ENCODE measurements at places on chromosomes 1 and 21. TPM values are rescaled to one million over a fixed set of nuclear protein-coding genes. Genes with fewer than 3 reads are reported as not detected.
A peak's percentile ranks its signal among the peaks of the same experiment; 100 is the strongest.

DNA sequence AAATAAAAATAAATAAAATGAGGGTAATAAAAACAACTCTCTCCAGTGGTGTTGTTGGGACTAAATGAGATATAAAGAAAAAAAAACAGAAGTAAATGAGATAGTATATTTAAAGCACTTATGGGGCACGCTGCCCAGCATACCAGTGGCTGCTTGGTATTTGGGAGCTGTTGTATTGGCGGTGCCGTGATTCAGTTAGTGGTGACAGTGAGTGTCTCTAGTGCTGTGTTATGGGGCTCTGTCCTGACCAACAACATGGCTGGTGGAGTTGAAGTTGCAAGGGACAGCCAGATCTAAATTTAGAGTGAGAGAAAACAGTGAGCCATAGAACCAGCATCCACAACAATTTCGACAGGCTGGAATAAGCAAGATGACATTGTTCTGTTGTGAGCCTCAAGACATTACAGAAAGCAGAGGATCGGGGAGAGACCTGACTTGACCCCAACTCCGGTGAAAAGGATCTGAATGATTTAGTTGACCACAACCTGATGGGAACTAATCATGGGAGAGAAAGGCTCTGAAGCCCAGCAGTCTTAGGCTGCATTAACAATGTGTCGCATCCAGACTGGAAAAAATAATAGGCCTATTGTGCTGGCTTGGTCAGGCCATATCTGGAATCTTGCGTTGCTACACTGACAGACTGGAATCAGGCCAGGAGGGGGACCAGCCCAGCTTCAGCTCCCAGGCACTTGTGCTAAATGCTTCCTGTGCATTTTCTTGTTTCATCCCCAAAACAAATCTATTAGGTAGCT, 2.4 kb upstream of the MFSD2A start:
- H3K27ac ChIP-seq: peak overlapping the region; percentile 60
- H3K4me1 ChIP-seq: peaks cover 21% of the 10 kb centered on the region
- H3K4me3 ChIP-seq: no peak overlapping the region
- no peak for DNase-seq

DNA sequence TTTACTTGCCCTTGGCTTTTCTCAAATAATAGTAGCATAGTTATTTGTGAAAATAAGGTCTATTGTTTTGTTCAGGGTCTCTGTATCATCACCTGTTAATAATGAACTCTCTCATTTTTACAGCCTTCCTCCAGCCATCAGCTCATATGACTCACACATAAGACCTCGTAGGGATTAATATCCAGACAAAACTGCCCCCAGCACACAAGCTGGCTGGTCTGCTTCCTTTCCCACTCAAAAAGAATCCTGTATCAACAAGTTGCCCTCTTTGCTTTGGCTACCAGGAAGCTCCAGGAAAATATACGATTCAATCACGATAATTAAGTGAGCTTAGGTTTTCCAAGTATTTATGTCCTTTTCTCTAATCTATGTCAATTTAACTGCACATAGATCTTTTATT, 119.2 kb downstream of the DMRTB1 start:
- H3K4me3 ChIP-seq: no peak overlapping the region
- no peak for DNase-seq
- H3K27me3 ChIP-seq: no peaks in the 10 kb centered on the region
- H3K4me1 ChIP-seq: no peaks in the 10 kb centered on the region

GRCh38 chr1:86997538-86997937, 83.1 kb downstream of the HS2ST1 start:
- no peak overlapping the region for H3K27ac ChIP-seq
- H3K4me1 ChIP-seq: peaks cover 9% of the 10 kb centered on the region
- H3K36me3 ChIP-seq: no peaks in the 10 kb centered on the region
- no peaks in the 10 kb centered on the region for H3K27me3 ChIP-seq
- no peak for DNase-seq

DNA sequence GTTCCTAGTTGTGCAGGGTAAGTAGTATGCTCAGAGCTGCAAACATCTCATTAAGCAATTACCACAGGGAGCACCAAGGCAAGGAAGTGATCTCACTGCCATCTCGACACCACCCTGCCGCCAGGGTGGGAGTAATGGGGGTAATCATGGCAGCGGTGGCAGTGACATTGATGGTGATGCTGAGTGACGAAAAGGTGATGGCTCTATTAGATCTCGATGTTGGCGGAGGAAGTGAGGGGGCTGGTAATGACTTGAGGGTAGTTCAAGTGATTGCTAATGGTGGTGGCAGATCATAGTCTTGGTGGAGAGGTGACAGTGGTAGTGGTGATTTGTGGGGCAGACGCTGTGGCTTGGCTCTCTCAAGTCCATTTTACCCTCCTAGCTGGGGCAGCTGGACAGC, 25.4 kb upstream of the TENT5B start:
- no peak overlapping the region for H3K4me3 ChIP-seq
- H3K36me3 ChIP-seq: no peaks in the 10 kb centered on the region
- no peak for DNase-seq
- H3K4me1 ChIP-seq: no peaks in the 10 kb centered on the region
- no peak overlapping the region for H3K27ac ChIP-seq
- H3K27me3 ChIP-seq: no peaks in the 10 kb centered on the region

GRCh38 chr1:180732866-180733265, 101.0 kb downstream of the XPR1 start:
- H3K27me3 ChIP-seq: no peaks in the 10 kb centered on the region
- no peak overlapping the region for H3K4me3 ChIP-seq
- no peak overlapping the region for H3K27ac ChIP-seq

GRCh38 chr1:38098101-38098847, 51.7 kb upstream of the POU3F1 start:
- H3K27ac ChIP-seq: no peak overlapping the region
- H3K36me3 ChIP-seq: no peaks in the 10 kb centered on the region
- H3K4me1 ChIP-seq: peaks cover 5% of the 10 kb centered on the region
- DNase-seq: no peak

DNA sequence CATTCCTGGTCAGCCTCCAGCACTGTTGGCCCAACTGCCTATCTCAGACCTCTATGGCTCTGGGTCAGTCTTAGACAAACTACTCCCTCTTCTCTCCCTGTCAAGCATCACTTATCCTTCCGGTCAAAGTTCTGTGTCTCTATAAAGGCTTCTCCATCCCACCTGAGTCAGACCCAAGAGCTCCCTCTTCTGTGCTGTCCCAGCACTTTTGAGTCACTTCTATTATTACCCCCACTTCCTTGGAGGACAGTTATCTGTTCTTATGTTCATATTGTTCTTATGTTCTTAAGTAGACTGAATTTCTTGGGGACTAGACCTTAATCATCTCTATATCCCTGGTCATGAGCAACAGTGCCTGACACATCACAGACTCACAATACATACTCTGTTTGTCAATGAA, 29.2 kb upstream of the IL10 start:
- no peaks in the 10 kb centered on the region for H3K36me3 ChIP-seq
- no peaks in the 10 kb centered on the region for H3K4me1 ChIP-seq
- DNase-seq: no peak
- no peaks in the 10 kb centered on the region for H3K27me3 ChIP-seq
- no peak overlapping the region for H3K4me3 ChIP-seq

The WNT9A gene
- 22.0 TPM for total RNA-seq

The HSF2BP gene
- not detected for total RNA-seq

The CRYZ gene
- total RNA-seq: 14.2 TPM

Measured in psoas muscle (tissue), 8 donors.